ENCODE measurements at places on chromosomes 6 and 20. TPM values are rescaled to one million over a fixed set of nuclear protein-coding genes. Genes with fewer than 3 reads are reported as not detected.

CCR6 gene
- not detected for total RNA-seq

MCCD1 gene
- total RNA-seq: not detected

CRISP2 gene
- total RNA-seq: not detected

OPRM1 gene
- not detected for total RNA-seq

SMOC2 gene
- not detected for total RNA-seq

BPI gene
- total RNA-seq: not detected

- no peak for DNase-seq
- peaks cover 12% of the 10 kb centered on the region for H3K27me3 ChIP-seq
- H3K4me3 ChIP-seq: no peak overlapping the region
- no peak overlapping the region for H3K27ac ChIP-seq
Observed at GRCh38 chr6:131640100-131640499, 3.0 kb downstream of the ENPP3 start.

DNA sequence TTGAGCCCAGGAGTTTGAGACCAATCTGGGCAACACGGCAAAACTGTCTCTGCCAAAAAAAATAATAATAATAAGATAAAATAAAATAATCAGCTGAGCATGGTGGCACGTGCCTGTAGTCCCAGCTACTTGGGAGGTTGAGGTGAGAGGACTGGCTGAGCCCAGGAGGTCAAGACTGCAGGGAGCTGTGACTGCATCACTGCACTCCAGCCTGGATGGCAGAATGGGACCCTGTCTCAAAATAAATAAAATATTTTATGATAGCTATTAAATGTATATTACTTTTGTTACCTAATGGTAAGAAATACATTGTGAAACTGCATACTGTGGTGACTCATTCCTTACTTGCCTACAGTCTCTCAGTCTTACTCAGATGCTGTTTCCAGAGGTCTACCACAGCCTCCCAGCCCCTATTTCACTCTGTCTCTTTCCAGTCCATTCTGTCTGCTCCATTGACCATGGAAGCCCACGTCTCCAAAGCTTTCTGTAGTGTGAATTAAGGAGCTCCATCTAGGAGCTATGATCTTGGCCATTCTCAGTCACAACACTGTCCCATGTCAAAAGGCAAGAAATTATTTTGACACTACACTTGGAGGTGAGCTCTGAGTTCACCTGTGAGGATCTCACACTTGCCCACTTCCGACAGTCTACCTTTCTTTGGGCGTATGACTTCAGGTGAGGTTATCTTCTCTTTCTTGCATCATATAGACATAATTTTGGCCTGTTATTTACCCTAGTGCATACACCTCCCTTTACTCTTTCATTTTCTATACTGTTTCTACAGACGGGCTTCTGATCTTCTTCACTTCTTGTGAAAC lies 22.4 kb upstream of the SNX9 start:
- H3K27me3 ChIP-seq: no peaks in the 10 kb centered on the region
- no peaks in the 10 kb centered on the region for H3K36me3 ChIP-seq
- H3K4me1 ChIP-seq: peaks cover 8% of the 10 kb centered on the region

- no peak overlapping the region for H3K27ac ChIP-seq
- peaks cover 6% of the 10 kb centered on the region for H3K4me1 ChIP-seq
- no peaks in the 10 kb centered on the region for H3K36me3 ChIP-seq
Observed at GRCh38 chr6:90494067-90494780, 92.6 kb downstream of the MAP3K7 start.

- no peak overlapping the region for H3K27ac ChIP-seq
- H3K27me3 ChIP-seq: no peaks in the 10 kb centered on the region
- no peaks in the 10 kb centered on the region for H3K4me1 ChIP-seq
- no peak for DNase-seq
Observed at GRCh38 chr6:120894077-120894476, 440.2 kb downstream of the TBC1D32 start.

- no peaks in the 10 kb centered on the region for H3K27me3 ChIP-seq
- no peaks in the 10 kb centered on the region for H3K36me3 ChIP-seq
- no peaks in the 10 kb centered on the region for H3K4me1 ChIP-seq
- H3K4me3 ChIP-seq: no peak overlapping the region
Observed at GRCh38 chr6:16362296-16362695, 123.9 kb downstream of the GMPR start.

DNA sequence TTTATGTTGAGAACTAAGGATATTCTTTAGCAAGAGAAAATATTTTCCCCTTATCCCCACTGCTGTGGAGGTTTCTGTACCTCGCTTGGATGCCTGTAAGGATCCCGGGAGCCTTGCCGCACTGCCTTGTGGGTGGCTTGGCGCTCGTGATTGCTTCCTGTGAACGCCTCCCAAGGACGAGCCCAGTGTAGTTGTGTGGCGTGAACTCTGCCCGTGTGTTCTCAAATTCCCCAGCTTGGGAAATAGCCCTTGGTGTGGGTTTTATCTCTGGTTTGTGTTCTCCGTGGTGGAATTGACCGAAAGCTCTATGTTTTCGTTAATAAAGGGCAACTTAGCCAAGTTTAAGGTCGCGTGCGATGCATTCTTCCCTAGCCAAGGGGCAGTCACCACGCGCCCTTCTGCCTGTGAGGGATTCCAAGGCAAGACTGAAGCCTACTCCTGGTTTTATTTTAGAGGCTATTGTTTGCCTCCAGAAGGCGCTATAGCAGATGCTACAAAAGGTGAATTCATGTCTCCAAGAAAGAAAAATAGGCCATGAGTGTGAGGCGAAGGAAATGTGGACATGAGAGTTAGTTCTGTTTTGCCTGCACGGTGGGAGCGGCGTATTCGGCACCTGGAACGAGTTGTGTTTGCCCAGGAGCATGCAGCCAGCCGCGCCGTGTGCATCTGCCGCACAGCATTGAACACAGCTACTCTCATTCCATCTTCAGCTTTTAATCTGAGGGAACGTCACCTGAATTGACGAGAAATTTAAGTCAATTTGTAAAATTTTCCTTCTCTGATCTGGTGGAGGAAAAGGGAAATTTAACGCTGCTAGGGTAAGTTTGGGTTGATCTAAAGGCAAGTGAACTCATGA lies 40.3 kb upstream of the IRF4 start:
- no peak overlapping the region for H3K27ac ChIP-seq
- DNase-seq: no peak
- no peaks in the 10 kb centered on the region for H3K4me1 ChIP-seq
- peaks cover 22% of the 10 kb centered on the region for H3K36me3 ChIP-seq
- H3K4me3 ChIP-seq: no peak overlapping the region
- no peaks in the 10 kb centered on the region for H3K27me3 ChIP-seq

- H3K27me3 ChIP-seq: no peaks in the 10 kb centered on the region
- no peak overlapping the region for H3K4me3 ChIP-seq
- H3K27ac ChIP-seq: no peak overlapping the region
- DNase-seq: no peak
- H3K4me1 ChIP-seq: peaks cover 17% of the 10 kb centered on the region
Observed at GRCh38 chr6:42331019-42331418, 113.4 kb upstream of the MRPS10 start.

- H3K27ac ChIP-seq: no peak overlapping the region
- H3K36me3 ChIP-seq: no peaks in the 10 kb centered on the region
- DNase-seq: no peak
- peaks cover 15% of the 10 kb centered on the region for H3K4me1 ChIP-seq
- no peak overlapping the region for H3K4me3 ChIP-seq
Observed at GRCh38 chr6:29925727-29926412, 16.5 kb upstream of the HLA-A start.

DNA sequence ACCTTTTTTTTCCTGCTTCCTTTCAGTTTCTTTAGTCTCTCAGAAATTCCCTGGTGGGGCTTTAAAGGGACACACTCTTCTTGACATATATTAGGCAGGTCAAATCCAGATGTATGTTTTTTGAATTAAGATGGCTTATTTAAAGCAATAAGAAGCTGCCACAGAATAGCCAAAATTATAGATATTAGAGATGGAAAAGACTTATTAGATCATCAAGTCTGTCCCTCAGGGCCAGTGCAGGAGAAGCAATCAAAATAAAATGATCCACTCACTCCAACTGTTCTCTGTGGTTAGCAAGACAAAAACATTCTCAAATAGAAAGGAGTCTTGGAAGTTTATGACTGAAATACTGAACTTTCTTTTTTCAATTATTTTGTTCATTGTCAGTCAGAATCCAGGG lies 462.8 kb downstream of the CDC5L start:
- H3K4me1 ChIP-seq: peaks cover 7% of the 10 kb centered on the region
- H3K4me3 ChIP-seq: no peak overlapping the region
- H3K36me3 ChIP-seq: no peaks in the 10 kb centered on the region
- H3K27ac ChIP-seq: no peak overlapping the region

DNA sequence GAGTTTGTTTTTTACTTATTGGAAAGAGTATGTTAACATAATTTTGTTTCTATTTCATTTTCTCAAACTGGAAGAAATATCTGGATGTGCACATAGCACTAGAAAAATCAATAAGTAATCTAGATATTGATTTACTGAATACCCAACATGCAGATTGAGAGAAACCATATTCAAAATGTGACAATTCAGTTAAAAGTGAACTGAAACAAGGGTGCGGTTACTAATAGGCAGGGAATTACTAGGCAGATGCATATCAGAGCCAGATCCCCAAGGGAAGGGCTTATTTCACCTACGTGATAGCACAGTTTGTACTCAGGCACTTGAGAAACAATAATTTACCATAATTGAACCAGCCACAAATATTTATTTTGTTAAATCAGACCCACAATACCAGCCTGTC lies 493.1 kb upstream of the FLRT3 start:
- no peaks in the 10 kb centered on the region for H3K36me3 ChIP-seq
- H3K27ac ChIP-seq: peak overlapping the region; percentile 39
- H3K27me3 ChIP-seq: no peaks in the 10 kb centered on the region

DNA sequence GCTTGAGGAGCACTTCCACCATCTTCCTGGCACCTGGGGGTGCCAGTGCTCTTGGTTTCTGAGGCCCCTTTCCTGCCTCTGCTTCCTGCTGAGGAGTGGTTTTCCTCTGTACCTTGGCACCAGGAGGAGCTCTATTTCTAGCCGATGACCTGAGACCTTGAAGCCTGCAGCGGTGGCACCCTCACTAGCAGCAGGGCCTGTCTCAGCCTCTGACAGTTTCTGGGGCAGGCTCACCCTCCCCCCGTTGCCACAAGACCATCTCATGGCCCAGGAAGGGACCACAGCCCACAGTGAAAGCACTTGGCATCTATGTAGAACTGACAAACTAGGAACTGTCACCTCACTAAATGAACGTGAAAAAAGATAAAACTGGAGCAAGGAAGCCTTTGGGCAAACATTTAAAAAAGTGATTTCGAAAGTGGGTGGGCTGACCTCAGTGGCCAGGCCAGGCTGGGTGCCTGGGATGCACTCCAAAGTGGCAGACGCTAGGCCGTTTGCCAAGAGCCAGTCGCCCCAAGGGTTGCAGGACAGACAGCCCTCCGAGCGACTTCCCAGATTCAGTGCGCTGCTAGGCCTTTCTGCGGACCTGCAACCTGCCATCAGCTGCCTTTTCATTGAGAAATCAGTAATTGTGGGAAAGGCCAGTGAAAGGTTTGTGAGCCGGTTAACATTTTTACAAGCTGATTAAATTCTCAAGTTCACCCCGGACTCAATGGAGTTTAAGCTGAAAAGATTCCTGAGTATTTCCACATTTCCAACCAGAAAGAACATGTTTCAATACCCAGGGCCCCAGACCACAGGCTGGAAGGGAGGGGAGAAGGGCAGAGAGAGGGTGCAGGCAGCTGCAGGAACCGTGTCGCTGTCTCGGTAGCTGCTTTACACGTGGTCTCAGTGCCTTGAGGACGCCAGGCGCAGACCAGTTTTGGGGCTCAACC lies 303.7 kb downstream of the ESR1 start:
- H3K4me3 ChIP-seq: no peak overlapping the region
- no peaks in the 10 kb centered on the region for H3K27me3 ChIP-seq
- H3K4me1 ChIP-seq: peaks cover 8% of the 10 kb centered on the region
- DNase-seq: peak; percentile 71

DNA sequence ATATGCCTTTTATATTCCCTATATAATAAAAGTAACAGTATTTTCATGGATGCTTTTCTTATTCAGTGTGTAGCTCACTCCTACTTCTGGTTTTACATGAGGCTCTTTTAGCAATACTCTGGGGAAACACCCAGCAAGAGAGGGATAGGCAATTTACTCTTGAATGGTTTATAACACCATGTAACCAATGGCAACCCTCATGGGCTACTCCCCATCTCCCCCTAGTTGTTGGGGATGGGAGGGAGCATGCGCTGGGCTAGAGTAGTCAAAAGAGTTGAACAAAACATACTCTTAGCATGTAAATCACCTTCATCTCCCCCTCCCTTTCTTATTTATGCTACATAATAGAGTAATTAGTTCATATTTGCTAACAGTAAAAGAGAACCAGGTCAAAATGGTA lies 140.1 kb upstream of the LRFN2 start:
- no peaks in the 10 kb centered on the region for H3K36me3 ChIP-seq
- no peak overlapping the region for H3K27ac ChIP-seq
- no peak overlapping the region for H3K4me3 ChIP-seq

- no peak overlapping the region for H3K27ac ChIP-seq
- H3K36me3 ChIP-seq: no peaks in the 10 kb centered on the region
- H3K4me1 ChIP-seq: peaks cover 26% of the 10 kb centered on the region
- DNase-seq: peak; percentile 82
- H3K27me3 ChIP-seq: no peaks in the 10 kb centered on the region
- H3K4me3 ChIP-seq: no peak overlapping the region
Observed at GRCh38 chr20:54197621-54198604, 10.0 kb upstream of the PFDN4 start.

- no peaks in the 10 kb centered on the region for H3K27me3 ChIP-seq
- peak overlapping the region; percentile 82 for H3K27ac ChIP-seq
- H3K4me3 ChIP-seq: peak overlapping the region; percentile 96
Observed at GRCh38 chr6:26532699-26533531, 5.3 kb upstream of the HMGN4 start.
